ENCODE measurements at places on chromosomes 4 and X.

DNA sequence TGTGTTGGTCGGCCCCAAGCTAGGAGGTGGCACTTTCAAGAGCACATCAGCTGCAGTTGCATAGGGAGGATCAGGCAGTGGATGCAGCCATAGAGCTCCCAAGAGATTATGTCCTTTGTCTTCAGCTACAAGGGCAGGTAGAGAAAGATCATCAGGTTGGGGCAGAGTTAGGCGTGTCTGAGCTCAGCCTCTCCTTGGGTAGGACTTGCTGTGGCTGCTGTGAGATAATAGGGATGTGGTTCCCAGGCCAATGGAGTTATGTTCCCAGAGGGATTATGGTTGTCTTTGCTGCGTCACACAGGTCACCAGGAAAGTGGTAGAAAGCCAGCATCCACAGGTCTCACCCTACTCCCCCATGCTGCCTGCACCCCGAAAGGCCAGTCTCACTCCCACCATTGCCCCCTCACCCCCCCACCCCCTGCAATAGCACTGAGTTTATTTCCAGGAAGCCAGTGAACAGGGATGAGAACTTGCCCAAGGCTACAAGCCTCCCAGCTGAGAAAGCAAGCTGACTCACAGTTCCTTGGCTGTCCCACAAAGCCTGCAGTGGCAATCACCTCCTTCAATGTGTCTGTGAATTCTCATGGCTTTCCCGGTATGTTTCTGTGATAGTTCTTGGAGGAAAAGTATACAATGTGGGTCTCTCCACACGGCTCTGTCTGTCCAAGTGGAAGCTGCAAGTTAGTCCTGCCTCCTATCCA, 148.4 kb downstream of the STPG2 start:
- DNase-seq = no peak

DNA sequence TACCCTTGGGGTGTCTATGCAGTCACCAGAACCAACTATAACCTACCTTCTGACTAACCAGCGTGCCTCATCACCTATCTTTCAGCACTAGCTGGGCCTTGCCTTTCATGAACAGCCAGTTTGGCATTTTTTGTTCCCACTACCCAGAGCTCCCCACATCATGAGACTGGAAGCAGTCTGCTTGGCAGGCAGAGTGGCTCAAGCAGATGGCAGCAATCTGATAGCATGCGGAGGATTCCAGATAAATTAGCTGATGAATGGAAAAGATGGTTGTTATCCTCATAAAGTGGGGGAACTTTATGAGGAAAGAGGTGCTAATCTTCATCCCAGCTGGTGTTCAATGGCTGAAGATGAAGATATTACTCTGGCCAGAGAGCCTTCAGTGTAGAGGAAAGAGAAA, 243.2 kb upstream of the EDA2R start:
- no peak for DNase-seq

DNA sequence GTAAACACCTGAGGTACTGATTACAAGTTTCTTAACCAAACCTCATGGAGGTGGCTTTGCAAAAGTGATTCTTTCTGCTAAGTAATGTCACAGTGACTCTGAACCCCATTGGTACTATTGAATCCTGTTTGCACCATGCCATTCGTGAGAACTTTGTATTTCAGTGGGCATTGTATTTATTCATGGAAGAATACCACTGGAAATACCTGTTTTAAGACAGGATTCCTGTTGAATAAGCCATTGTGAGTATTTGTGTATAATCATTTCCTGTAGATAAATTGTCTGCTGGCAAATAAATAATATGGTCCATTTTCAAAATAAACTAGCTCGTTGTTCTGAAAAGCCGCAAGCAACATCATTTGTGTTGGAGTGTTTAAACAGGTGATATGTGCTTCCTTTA, 136.4 kb upstream of the GUCY1A1 start:
- DNase-seq = no peak

DNA sequence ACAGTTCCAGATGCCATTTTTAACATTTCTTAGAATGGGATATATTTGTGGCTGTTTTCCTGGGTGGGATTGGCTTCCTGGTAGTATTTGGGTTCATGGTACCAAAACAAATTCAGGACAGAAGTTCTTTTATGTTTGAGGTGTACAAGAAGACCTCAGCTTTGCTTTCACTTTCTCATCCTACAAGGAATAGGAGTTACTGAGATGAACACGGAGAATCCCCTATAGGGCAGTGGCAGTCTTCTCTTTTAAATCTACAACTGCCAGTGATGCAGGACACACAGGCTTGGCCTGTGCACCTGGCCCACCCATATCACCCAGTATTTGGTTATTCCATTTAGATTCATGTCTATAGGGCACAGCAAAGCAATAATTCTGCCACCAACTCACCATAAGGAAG, 35.2 kb downstream of the SLC10A7 start:
- no peak for DNase-seq

- no peak for DNase-seq
These were observed 8.5 kb upstream of the KLHL34 start for GRCh38 chrX:21666679-21667078.

DNA sequence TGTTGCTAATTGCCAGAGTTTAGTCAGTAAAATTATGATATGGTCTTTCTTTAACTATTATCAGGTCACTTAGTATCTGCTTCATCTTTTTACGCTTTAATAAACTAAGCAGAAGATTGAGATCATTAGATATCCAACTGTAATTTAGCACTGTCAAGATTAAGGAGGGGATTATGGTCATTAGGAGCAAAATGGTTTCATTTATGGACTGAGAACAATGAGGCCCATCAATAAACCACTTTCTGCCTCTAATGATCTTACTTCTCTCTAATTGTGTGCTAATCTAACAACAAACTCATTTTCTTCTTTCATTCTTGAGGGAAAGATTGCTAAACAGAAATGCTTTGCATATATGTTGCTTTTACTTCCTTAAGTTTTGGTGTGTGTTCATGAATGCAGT, 340.4 kb downstream of the RPA4 start:
- no peak for DNase-seq

DNA sequence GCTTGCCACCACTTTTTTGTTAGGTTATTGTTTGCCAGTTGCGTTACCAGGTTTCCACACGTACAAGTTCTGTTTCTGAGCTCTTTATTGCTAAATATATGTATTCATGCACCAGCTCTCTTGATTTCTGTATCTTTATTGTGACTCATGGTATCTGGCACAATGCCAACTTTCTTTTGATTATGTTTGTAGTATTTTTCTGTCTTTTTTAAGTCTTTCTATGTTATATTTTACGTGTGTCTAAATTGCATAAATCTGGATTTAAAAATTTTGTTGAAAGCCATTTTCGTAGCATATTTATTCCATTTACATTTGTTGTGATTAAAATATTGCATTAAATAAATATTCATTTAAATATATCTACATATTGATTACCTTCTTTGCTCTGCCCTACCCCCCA, 73.8 kb downstream of the KDM6A start:
- DNase-seq = no peak

DNA sequence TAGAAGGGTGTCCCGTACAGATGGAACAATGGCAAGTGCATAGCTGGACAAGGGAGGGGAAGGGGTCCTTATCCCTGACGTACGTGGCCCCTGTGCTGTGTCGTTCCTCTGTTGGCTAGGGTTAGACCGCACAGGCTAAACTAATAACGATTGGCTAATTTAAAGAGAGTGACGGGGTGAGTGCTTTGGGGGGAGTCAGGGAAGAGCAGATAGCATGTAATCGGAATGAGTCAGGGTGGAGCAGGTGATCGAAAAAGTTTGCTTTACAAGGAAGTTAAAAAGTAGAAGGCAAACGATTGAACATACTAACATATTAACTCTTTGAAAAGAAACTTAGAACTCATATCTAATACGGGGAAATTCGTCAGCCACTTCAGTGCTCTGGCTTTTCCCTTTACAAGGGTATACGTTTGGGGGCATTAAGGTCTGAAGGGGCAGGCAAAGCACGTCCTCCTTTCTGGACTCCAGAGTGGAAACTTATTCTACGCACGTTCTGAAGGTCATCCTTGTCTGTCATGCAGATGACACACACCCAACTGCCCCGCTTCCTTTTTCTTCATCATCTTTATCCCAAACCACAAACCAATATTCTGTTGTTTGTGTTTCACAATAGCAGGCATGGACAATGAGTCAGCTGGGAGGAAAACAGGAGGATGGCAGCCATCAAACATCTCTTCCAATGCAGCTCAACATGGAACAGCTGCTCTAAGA, 10.2 kb upstream of the CRLF2 start:
- no peak for DNase-seq

- no peak for DNase-seq
These were observed 239.8 kb upstream of the IL1RAPL1 start for GRCh38 chrX:28347476-28347875.

- DNase-seq = no peak
These were observed 371.7 kb downstream of the SLITRK2 start for GRCh38 chrX:146189371-146189770.

GRCh38 chr4:148800336-148800885, 358.2 kb upstream of the NR3C2 start:
- no peak for DNase-seq

Data from NCI-H2171 (cell line).